ENCODE measurements at places on chromosomes 7 and 10. TPM values are rescaled to one million over a fixed set of nuclear protein-coding genes. Genes with fewer than 3 reads are reported as not detected.

Gene MRLN
- not detected for total RNA-seq

Gene SPACDR
- total RNA-seq, result 0.14 TPM

Gene FGL2
- 58.2 TPM for total RNA-seq

Gene EN2
- under 0.01 TPM for total RNA-seq

Gene LRRC17
- 71.5 TPM for total RNA-seq

Gene C10orf105
- under 0.01 TPM for total RNA-seq

Gene VAX1
- total RNA-seq, result not detected

Gene SAP25
- not detected for total RNA-seq

Gene SLC16A12
- not detected for total RNA-seq
